ENCODE measurements at places on chromosomes 5 and 9. TPM values are rescaled to one million over a fixed set of nuclear protein-coding genes. Genes with fewer than 3 reads are reported as not detected.

SLC26A2 gene
- 13.1 TPM for total RNA-seq

OR2S2 gene
- total RNA-seq: not detected

GZMA gene
- total RNA-seq: not detected

FBXL7 gene
- total RNA-seq: 5.0 TPM

ACOT12 gene
- 5.0 TPM for total RNA-seq

FOXI1 gene
- total RNA-seq: not detected

SHC3 gene
- 68.9 TPM for total RNA-seq

CCL19 gene
- not detected for total RNA-seq

NUTM2F gene
- not detected for total RNA-seq

C9orf152 gene
- total RNA-seq: not detected

PFN3 gene
- total RNA-seq: 1.6 TPM

CD74 gene
- total RNA-seq: 2.2 TPM

GFI1B gene
- total RNA-seq: not detected

MORN5 gene
- total RNA-seq: not detected

C6 gene
- total RNA-seq: not detected

ADAMTS16 gene
- 3.4 TPM for total RNA-seq

C5orf58 gene
- total RNA-seq: not detected

ATP10B gene
- 7.2 TPM for total RNA-seq

PCDHA6 gene
- 46.3 TPM for total RNA-seq

IQGAP2 gene
- 25.0 TPM for total RNA-seq

LOX gene
- total RNA-seq: 7.2 TPM

PDLIM4 gene
- 4.4 TPM for total RNA-seq

CA9 gene
- not detected for total RNA-seq

NME5 gene
- 8.8 TPM for total RNA-seq

ORM2 gene
- not detected for total RNA-seq

CCIN gene
- total RNA-seq: not detected

NUDCD2 gene
- total RNA-seq: 24.7 TPM

FRMPD1 gene
- 1.3 TPM for total RNA-seq

KIF4B gene
- total RNA-seq: 0.63 TPM

IFNA21 gene
- not detected for total RNA-seq

PSAT1 gene
- 27.5 TPM for total RNA-seq

PDZD2 gene
- total RNA-seq: 47.3 TPM
